AML-193 (cell line): ENCODE measurements at places on chromosomes 16 and 17.
A peak's percentile ranks its signal among the peaks of the same experiment; 100 is the strongest.

GRCh38 chr17:74049167-74049966 is 154.1 kb upstream of the RPL38 start:
- no peak for DNase-seq

DNA sequence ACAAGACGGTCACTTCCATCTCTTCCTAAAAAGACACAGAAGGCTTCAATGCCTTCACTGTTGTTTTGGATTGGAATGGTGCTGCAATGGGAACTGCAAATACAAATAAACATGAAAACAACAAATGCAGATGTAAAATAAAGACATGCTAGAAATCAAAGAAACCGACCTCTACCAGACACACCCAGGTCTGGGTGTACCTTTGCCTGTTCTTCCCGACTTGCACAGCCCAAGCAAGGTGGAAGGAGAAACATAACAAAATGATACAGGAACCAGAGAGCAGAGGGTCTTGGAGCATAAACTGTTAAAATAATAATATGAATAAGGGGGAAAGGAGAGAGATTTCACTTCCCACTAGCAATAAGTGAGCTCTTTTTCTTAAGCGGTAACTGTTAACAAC is 17.3 kb downstream of the RFFL start:
- DNase-seq, result no peak

DNA sequence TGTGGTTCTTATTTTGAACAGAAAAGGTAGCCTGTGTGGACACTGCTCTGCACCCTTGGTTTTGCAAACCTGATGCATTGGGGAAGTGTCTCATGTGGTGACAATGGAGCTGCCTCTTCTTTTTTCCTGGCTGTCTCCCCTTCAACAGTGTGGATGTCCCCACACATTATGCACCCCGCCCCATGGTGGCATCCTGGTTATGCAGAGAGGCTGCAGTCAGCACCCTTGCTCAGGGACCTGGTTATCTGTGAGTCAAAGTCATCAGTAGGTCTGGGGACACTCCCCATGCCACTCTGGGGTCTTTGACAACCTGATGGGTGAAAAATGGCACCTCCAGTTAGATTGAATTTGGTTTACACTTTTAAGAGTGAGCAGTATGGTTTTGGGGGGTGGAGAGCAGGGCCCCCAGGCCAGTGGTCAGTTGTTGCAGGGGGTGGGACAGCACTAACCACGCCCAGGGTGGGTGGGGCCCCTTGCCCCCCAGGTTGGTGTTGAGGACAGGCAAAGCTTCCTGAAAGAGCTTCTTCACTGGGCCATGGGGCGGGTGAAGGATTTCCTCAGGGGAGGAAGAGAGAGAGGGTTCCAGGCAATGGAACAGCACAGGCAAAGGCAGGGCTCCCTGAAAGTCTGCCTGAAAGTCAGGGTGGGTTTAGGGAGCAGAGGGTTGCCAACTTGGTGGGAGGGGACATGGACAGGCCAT is 24.6 kb upstream of the KCNJ12 start:
- no peak for DNase-seq

- no peak for DNase-seq
Measured at GRCh38 chr16:35184356-35184870, 1725.0 kb downstream of the TP53TG3F start.

- DNase-seq, result no peak
Measured at GRCh38 chr16:66569827-66570405, 3.7 kb downstream of the CMTM1 start.

DNA sequence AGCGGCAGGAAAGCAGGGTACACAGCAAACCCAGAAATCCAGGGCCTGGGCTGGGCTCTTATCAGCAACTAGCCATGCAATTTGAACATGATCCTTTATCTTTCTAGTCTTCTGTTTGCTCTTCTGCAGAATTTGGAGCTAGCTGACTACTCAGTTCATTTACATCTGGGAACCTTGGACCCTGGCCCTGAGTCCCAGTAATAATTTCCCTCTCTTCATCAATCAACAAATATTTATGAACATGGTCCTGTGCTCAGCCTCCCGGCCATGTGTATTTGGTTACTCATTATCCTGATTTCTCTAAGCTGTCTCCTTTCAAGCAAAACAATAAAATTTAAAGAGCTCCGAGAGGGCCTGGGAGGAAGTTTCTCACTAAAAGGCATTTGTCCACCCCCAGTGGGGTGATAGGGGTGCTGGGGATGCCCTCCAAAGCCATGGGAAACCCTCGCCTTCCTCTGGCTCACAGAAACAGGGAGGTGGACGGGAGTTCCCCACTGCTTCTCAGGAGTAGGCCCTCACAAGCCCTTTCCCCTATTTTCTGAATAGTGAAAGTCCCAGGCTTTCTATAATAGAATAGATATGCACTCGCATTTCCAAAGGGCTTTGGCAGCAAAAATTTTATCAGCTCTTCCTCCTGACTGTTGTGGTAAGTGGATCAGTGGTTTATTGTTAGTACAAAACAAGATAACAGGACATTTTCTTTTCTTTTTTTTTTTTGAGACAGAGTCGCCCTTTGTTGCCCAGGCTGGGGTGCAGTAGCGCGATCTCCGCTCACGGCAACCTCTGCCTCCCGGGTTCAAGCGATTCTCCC is 6.9 kb upstream of the WDR59 start:
- DNase-seq, result no peak

GRCh38 chr17:80082403-80083135 is 18.8 kb upstream of the GAA start:
- DNase-seq, result peak; percentile 76

GRCh38 chr16:19085679-19086200 is 18.3 kb downstream of the COQ7 start:
- no peak for DNase-seq

GRCh38 chr16:50210266-50211038 is 55.9 kb upstream of the ADCY7 start:
- peak; percentile 66 for DNase-seq

DNA sequence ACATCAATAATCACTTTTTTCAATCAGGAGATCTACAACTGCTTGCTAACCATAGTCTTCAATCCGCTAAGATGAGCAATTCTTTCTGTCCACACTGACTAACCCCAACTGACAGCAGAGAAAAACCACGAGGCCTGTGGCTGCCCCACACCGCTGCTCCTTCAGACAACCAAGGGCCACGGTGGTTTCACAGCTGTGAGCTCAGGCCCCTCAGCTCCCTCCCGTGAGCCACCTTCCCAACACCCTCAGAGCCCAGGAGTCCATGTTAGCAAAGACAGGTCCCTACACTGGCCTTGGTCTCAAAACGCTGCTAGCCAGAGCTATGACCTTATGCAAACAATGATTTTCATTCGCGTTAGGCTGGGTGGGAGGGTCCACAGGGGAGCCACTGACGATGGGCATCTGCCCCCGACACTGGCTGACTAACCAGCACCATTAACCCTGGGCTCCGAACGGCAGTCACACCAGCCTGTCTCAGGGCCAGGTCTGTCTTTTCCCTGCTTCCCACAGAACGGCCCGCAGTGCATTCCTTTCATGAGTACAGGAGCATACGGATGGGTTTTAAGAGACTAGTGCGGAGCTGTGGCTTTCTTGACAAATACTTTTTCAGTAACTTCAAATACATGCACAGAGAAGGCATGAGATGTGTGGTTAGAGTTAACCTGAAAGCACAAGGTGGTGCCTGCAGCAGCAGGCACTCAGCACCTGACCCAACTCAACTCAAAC is 67.3 kb downstream of the ANKRD11 start:
- DNase-seq, result no peak

- DNase-seq, result no peak
Measured at GRCh38 chr16:1194665-1195392, 30.2 kb downstream of the TPSG1 start.
